HS-5 (cell line): ENCODE measurements at places on chromosomes 1 and 21.

- DNase-seq = no peak
Measured at GRCh38 chr1:107220036-107220435, 79.2 kb downstream of the NTNG1 start.

- DNase-seq = no peak
Measured at GRCh38 chr21:42130441-42130840, 59.3 kb downstream of the UMODL1 start.

DNA sequence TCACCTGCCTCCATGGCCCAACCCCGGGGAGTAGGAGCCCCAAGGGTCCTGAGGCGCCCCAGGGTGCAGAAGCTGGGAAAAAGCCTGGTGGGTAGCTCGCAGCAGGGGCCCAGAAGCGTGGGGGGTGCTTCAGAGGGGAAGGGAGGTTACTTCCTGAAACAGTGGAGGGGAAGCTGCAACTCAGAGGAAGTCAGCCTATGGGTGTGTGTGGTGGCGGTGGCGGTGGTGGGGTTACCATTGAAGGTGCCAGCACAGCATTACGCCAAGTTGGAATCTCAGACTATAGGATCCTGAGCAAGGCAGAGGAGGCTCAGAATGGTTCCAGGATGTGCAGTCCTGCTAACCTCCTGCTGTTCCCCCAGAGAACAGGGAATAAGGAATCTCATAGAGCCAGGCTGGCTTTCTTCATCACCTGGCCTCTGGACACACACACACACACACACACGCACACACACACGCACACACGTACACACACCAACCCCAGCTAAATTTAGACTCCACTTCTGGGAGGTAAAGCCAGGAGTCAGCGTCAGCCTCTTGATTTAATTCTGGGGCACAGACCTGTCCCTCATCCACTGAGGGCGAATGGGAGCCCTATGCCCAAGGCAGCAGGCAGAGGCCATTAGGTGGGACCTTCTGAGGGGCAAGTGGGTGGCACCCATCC, 1.3 kb downstream of the DENND4B start:
- DNase-seq = no peak

DNA sequence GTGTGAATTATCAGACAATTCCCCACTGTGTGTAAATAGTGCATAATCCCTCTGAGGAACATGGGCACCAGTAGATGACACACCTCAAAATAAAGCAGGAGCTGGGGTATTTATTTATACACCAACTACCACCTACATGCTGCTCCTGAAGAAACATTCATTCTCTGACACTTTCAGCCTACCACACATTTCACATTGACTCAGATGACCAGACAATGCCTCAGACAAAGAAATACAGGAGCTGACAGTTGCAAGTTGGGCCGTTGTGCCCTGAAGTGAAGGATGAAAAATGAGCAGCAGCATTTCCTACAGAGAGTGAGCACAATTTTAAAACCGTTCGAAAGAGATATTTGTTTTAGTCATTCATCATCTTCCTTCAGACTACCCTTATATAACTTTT, 63.2 kb downstream of the RGS2 start:
- no peak for DNase-seq

DNA sequence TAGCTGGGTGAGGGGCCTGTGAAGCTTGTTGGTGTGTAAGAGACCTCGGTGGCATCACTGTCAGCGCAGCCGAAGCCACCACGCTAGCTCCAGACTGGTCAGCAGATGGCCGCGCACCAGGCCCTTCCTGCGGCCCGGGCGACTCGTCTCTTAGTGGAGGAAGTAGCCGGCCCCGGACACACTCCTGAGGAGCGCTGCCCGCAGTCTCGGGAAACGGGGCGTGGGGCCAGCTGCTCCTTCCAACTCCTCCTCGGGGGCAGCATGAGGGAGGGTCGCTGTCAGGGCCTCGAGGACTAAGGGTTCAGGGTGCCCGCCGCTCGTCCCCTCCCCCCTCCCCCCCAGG, 20.4 kb downstream of the H3-3A start:
- no peak for DNase-seq

DNA sequence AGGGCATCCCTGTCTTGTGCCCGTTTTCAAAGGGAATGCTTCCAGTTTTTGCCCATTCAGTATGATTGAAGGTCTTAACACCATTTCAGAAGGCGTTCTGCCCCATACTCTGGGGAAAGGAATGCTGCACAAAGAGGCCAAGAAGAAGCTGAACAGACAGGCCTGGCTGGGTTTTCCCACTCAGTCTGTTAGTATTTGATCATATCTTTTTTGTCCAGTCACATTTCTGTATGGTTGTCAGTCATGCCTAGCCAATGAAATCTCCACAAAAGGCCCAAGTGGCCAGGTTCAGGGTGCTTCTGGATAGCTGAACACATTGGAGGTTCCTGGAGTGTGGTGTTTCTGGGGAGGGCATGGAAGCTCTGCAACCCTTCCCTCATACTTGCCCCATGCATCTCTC, 72.1 kb downstream of the NEK7 start:
- no peak for DNase-seq

GRCh38 chr1:201085902-201086735, 26.1 kb downstream of the CACNA1S start:
- DNase-seq = no peak

DNA sequence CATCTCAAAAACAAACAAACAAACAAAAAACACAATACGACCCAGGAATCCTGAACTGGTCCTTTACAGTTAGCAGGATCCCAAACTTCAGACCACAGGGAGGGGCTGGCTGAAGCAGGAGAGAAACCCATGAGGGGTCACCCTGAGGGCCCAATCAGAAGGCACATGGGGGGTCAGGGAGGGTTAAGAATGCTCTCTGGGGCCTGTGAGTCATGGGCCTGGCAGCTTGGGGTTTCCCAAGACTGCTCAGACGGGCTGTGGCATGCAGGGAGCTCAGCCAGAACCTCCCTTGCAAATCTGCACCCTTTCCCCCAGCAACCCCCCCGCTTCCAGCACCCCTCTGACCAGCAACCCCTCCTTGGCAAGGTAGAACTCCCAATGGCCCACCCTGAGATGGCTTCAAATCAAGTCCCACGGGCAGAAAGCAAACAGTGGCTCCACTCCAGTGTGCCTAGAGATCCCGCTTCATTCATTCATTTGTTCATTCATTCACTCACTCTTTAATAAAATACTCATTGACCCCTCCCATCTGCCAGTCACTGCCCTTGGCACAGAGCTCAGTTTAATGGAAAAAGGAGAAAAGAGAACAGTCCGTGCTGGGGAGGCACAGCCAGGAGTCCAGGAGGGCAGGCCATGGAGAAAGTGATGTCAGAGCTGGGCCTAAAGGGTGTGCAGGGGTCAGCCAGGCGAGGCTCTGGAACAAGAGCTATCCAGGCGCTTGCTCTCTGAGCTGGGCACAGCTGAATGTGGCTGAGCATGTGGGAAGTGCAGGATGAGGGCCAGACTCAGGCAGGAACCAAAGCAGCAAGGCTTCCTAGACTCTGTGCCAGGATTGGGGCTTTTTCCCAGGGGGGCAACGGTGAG, 8.2 kb downstream of the UQCRHL start:
- DNase-seq = peak; percentile 98

DNA sequence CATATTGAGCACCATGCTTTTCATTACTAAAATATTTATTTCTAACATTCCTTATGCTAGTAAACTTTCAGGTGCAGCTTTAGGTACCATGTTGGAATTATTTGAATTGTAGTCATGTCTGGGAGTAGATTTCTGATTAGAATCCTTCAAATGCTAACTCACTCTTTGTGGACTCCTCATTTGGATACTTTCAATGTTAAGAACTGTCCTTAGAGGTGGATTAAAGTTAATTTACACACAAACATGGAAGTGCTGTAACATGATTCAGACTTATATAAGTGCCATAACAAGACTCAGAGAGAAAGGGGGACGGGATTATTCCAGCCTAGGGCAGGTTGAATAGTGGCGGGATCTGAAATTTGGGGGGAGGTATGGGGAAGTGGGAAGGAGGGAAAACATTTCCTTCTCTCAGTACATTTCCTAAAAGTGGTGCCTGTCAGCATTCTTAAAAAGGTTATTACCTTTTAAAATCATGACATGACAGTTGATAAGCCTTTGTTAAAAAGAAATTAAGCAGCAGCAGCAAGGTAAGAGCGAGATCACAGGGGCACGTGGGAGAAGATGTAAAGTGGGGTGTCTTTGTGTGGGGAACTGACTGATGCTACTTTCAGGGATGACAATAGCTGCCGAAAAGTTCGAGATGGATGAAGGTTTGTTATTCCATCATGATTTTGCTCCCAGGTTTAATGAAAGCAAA, 44.4 kb downstream of the HHAT start:
- no peak for DNase-seq

GRCh38 chr1:74343216-74343615, 108.0 kb downstream of the TNNI3K start:
- DNase-seq = no peak

GRCh38 chr1:63245186-63245585, 77.2 kb upstream of the FOXD3 start:
- DNase-seq = no peak

GRCh38 chr1:9700340-9700739, 48.8 kb downstream of the PIK3CD start:
- peak; percentile 92 for DNase-seq

GRCh38 chr1:172351346-172351745, 69.1 kb upstream of the C1orf105 start:
- no peak for DNase-seq

GRCh38 chr1:203186446-203187303, at the start of gene CHI3L1:
CHI3L1 (minus strand) TSS chr1:203186704; CDS start chr1:203186623, 81 bp downstream.
- DNase-seq = no peak

GRCh38 chr1:165828103-165828668, 772 bp downstream of the UCK2 start:
- DNase-seq = no peak

- DNase-seq = no peak
Measured at GRCh38 chr1:59598120-59598440, 216.7 kb upstream of the HOOK1 start.

GRCh38 chr1:47678464-47678980, 240.7 kb downstream of the FOXD2 start:
- no peak for DNase-seq

GRCh38 chr1:153849487-153850185, 73.1 kb downstream of the GATAD2B start:
- no peak for DNase-seq

DNA sequence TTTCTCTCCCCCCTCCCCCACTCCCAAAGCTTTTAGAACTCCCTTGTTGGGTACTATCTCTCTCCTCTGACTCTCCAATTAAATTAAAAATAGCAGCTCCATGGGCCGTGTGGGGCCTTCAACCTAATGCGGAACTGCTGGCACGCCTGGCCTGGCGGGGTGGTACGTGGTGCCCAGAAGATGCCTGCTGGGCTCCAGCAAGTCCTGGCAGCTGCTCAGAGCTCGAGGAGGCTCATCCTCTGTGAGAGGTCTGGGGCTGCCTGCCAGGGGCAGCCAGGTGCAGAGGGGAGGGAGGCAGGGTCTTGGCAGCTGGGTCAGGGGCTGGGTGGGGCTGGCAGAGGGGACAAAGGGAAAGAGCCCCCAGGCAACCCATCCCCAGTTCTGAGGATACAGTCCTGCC, 74.4 kb downstream of the ACTL8 start:
- DNase-seq = no peak

DNA sequence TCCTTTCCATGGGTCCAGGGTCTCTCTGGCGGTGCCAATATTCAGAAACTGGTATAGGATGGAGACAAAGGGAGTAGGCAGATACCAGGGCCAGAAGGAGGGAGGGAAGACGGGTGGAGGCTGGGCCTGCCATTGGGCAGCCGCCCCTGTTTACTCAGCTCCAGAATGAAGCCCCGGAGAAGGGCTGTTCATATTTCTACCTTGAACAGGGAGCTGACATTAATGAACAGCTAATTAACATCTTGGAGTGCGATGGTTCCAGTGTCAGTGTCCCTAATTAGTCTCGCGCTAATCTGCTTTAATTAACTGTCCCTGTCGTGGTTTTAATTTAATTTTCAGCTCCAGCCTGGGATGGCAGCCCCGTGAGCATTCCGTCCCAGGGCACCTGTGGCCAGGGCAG, 113.8 kb downstream of the EPHB2 start:
- DNase-seq = no peak

GRCh38 chr1:116556289-116557006, 14.4 kb downstream of the CD58 start:
- DNase-seq = peak; percentile 53

GRCh38 chr1:161824618-161825017, 58.5 kb downstream of the ATF6 start:
- DNase-seq = no peak

DNA sequence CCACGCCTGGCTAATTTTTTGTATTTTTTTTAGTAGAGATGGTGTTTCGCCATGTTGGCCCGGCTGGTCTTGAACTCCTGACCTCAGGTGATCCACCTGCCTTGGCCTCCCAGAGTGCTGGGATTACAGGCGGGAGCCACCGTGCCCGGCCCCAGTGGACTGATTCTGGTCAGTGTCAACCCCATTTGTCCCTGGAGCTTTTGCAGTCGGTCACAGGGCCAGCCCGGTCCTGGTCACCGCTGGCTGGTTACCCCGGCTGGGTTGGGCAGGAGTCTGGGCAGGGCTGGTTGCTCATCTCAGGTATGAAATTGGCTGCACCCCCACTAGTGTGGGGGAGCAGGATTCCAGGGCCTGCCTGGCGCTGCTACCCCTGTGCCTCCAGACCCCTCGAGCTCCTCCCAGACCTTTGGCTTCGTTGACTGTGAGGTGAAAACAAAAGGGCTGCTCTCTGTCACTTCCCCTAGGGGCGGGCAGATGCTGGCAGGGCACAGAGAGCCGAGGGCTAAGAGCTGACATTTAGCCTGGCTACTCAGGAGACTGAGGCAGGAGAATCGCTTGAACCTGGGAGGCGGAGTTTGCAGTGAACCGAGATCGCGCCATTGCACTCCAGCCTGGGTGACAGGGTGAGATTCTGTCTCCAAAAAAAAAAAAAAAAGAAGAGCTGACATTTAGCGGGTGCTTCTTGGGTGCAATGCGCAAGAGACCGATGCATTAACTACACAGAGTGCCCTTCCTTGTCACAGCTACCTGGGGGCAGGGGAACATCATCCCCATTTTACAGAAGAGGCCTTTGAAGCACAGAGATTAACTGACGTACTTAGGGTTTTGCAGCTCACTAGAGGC, 10.6 kb downstream of the TNFRSF1B start:
- no peak for DNase-seq

DNA sequence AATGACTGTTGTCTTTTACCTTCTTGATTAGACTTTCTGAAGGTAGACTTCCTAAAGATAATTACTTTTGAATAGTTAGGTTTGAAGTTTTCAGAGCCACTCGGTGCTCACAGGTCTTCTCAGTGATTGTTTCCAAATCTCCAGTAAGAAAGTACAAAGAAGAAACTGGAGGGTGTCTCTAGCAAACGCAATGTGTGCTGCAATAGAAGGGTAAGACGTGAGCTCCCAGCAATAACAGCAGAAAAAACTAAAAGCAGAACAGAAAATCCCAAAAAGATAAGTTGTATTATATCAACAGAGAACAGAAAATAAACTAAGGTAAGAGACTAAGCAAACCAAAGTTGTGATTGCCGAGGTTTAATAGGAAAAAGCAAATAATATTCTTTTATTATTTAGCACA, 1.8 kb downstream of the CTTNBP2NL start:
- DNase-seq = no peak
